BJ (cell line): ENCODE measurements at places on chromosomes 7 and 10.

DNA sequence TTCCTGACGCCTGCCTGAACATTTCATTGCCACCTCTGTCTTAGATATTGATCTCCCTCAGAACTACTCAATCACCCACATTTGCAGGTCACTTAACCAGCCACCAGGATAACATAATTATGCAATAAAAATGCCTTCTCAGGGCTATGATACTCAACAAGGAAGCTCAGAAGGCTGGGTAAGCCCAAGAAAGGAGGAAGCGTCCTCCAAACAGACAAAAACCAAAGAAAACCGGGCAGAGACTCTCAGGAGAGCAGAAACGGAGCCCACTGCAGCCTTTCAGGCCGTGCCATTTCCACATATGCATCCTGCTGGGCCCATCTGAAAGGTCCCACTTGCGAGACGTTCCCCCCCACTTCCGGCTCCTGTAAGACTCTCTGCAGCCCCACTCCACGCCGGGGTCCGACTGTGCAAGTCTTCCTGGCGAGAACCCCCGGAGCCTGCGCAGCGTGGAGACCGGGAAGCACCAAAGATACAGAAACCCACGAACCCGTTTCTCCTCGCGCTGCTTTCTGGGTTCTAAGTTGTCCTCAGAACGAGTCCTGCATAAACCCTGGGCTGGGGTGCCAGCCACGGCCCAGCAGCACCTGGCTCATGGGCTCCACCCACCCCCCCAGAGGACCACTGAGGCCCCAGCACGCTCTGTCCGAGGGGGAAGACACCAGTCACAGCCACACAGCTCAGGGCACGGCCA is 83.7 kb downstream of the DIP2C start:
- no peak for DNase-seq

DNA sequence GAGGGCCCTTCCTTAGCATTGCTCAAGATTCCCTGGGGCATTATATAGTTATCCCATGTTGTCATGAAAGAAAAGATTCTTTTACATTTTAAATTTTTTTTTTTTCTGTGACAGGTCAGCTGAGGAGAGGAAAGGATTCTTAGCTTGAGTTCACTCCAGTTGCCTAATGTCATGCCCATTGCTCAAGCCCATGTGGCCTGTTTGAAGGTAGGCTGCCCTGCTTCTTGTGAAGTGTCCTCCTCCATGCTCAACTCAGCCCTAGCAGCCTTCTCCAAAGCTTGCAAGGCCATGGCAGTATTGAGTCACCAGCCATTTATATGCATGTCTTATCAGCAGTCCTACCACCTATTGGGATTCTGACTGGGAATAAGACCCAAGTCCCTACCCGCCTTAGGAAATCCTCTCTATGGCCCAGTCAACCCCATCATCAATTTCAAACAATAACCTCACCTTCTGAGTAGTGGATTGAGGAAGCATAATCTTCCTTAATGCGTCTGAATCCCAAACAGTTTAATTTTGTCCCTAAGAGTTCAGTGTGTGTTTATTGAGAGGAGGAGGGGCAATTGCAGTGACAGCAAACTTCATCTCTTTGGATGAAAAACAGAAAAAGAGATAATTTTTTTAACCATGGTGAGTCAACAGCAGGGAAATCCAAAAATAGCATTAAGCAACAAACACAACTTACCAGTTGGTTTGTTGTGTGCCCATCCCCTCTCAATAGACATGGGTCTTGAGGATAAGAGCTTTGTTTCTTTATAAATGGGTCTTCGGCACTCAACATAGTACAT is 38.6 kb upstream of the WASL start:
- no peak for DNase-seq

DNA sequence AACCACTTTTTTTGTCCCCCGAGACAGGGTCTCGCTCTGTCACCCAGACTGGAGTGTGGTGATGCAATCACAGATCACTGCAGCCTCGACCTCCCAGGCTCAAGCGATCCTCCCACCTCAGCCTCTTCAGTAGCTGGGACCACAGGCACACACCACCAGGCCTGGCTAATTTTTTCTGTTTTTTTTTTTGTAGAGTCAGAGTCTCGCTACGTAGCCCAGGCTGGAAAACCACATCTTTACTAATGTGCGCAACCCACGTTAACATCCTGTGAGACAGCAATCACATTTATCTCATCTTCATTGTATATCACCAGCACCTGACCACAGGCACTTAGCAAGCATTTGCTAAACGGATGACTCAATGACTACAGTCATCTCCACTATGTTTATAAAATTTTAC is 77.8 kb upstream of the ATP6V0A4 start:
- peak; percentile 74 for DNase-seq

DNA sequence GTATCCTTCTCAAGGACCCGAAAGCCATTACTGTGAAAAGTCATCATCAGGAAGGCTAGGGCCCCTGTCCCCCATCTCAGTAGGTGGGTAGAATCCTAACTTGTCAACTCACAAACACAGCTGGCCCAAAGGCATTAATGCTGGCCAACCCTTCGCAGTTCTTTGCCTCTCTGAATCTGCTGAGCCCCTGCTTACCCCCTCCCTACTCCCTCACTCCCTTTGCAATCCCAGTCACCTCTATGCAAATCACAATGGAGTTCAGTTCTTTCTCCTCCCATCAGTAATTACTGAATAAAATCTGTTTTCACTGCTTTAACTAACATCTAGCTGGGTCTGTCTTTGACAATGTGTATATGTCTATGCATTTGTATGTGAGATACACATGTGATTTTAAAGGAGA is 38.1 kb upstream of the AOAH start:
- no peak for DNase-seq

DNA sequence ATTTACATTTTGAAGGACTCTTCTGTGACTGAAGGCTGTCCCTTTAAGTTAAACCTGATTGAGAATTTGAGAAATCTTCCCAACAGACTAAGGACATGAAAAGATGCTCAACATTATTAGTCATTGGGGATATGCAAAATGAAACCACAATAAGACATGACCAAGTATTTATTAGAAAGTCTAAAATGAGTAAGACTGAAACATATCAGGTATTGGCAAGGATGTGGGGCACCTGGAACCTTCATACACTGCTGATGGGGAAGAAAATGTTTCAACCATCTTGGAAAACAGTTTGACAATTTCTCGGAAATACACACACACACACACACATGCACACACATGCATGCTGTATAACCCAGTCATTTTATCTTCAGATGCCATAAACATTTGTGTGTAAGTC is 132.1 kb upstream of the CDK6 start:
- no peak for DNase-seq

- no peak for DNase-seq
Measured at GRCh38 chr7:5526100-5526905, 102.7 kb upstream of the TNRC18 start.
